ENCODE measurements at places on chromosomes 4 and X. TPM values are rescaled to one million over a fixed set of nuclear protein-coding genes. Genes with fewer than 3 reads are reported as not detected.

The MAGEB1 gene
- not detected for polyA plus RNA-seq

The SYTL5 gene
- polyA plus RNA-seq: 0.15 TPM

The ZNF718 gene
- 3.5 TPM for polyA plus RNA-seq

The MAP7D2 gene
- polyA plus RNA-seq: 0.77 TPM

The ADGRG2 gene
- polyA plus RNA-seq: 7.7 TPM

The LRAT gene
- polyA plus RNA-seq: 0.12 TPM

The COMMD8 gene
- polyA plus RNA-seq: 19.8 TPM

The CT45A1 gene
- not detected for polyA plus RNA-seq

The ATP8A1 gene
- 5.5 TPM for polyA plus RNA-seq

The IGSF1 gene
- 78.2 TPM for polyA plus RNA-seq

The PDCL2 gene
- not detected for polyA plus RNA-seq

The TEX13D gene
- not detected for polyA plus RNA-seq

The RAB9B gene
- polyA plus RNA-seq: 34.5 TPM

The XK gene
- 8.3 TPM for polyA plus RNA-seq

The SSX1 gene
- polyA plus RNA-seq: not detected

The NPY1R gene
- polyA plus RNA-seq: 2.4 TPM

The CCDC160 gene
- 0.22 TPM for polyA plus RNA-seq

The GAGE12H gene
- polyA plus RNA-seq: not detected

The NLGN4X gene
- polyA plus RNA-seq: 3.0 TPM

The PRRG3 gene
- polyA plus RNA-seq: 31.2 TPM

The WWC2 gene
- 21.7 TPM for polyA plus RNA-seq

The C1QTNF7 gene
- polyA plus RNA-seq: 1.4 TPM

The SFRP2 gene
- 59.7 TPM for polyA plus RNA-seq

The RNF175 gene
- 1.0 TPM for polyA plus RNA-seq

The DRD5 gene
- polyA plus RNA-seq: 0.65 TPM

The DGAT2L6 gene
- polyA plus RNA-seq: not detected

The ITIH6 gene
- 0.84 TPM for polyA plus RNA-seq

The FDCSP gene
- polyA plus RNA-seq: 0.38 TPM

The EDA2R gene
- 8.8 TPM for polyA plus RNA-seq
